ENCODE measurements at places on chromosomes 3 and 15.

DNA sequence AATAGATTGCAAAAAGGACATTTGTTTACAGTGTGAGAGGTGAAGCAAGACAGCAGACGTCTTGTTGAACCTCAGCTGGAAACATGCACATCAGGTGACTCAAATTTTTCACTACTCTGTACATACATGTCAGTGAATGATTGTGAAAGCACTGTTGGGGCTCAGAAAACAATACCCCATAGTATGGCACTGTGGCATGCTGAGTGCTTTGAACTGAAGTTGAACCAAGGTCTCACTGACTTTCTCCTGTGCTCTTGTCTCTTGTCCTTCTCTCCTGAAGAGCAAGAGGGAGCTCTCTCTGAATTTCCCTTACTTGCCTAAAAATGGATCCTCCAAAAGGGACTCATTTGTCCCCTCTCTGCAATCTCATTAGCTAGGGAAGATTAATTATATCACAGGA lies 24.5 kb upstream of the NEDD4 start:
- no peak for DNase-seq

- no peak for DNase-seq
Measured at GRCh38 chr3:151462991-151463390, 2.1 kb upstream of the IGSF10 start.

DNA sequence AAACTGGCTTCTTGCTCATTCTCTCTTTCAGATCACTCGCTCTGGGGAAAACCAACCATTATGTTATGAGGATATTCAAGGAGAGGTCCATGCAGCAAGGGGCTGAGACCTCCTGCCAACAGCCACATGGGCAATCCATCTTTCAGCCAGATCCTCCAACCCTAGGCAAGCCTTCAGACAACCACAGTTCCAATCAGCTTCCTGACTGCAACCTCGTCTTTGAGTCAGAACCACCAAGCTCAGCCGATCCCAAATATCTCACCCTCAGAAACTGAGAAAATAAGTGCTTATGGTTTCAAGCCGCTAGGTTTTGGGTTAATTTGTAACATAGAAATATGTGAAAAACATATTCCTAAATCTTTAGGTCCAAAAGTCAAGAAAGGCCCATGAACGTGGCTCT lies 10.3 kb downstream of the LDHAL6B start:
- no peak for DNase-seq

DNA sequence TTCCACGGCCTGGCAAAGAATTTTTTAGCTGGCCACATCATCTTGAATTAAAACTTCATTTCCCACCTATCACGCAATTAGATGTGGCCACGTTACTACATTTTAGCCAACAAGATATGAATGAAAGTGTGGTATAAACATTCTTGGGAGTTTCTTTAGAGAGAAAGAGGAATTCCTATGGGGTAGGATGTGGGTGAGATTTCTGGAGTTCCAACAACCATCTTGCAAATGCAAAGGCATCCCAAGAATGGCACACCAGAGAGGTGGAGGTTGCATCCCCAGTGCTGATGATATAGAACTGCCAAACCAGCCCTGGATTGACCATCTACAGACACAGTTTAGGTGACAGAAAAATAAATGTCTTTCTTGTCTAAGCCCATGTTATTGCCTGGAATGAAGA lies 66.3 kb upstream of the AKAP13 start:
- no peak for DNase-seq

- no peak for DNase-seq
Measured at GRCh38 chr3:155079746-155080487, at the start of gene MME. Gene MME (plus strand): TSS chr3:155080319. CDS start chr3:155084168, 3,849 bp downstream.

DNA sequence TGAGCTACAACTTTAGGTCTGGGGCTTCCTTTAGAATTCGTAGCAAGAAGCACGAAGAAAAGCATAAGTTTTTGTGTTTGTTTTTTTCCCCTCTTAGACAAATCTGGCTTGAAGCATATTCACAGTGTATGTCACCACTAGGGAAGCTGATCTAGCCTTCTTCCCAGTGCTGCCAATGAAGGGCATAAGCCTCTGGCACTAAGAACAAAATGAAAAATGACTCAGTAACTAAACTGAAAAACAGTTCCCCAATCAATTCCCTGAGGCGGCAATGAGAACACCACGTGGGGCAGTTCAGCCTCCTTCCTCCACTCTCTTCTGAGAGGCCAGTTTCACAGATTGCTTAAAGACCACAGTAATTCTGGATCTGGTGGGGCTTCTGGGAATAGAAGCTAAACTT lies 338.1 kb downstream of the GAP43 start:
- no peak for DNase-seq

- no peak for DNase-seq
Measured at GRCh38 chr3:72154391-72155335, 369.7 kb upstream of the PROK2 start.

GRCh38 chr15:36090286-36090946 lies 489.0 kb upstream of the CDIN1 start:
- DNase-seq: no peak

- no peak for DNase-seq
Measured at GRCh38 chr3:54575618-54575960, 352.3 kb downstream of the LRTM1 start.

DNA sequence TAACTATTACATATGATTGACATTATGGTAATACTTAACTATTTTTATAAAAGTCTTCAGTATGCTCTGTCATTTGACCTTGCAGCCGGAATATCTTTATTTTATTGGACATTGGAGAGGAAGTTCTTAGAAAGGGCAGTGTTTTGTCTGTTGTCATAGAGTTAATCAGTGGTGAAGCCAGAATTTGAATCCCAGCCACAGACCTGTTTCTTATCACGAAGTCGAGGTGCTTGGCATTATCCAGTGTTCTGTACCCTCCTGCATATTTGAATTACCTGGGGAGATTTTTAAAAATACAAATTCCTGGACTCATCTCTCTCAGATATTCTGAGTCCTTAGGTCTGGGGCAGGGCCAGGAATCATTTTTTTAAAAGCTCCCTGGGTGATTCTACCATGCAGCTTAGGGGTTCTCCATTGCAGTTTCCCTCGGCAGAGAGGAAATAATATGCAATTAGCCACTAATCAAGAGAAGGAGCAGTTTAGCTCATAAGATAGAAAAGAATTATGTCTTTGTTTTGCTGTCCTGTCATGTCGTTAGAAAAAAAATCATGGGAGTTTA lies 195.6 kb upstream of the CFAP20DC start:
- no peak for DNase-seq

Measured in activated CD8-positive, alpha-beta memory T cell treated with anti-CD3 and anti-CD28 coated beads for 1 hour (primary cell).